Activated T-cell treated with anti-CD3 and anti-CD28 coated beads, Interleukin-2, amount 50 U/mL, for 48 hours (primary cell): ENCODE measurements at places on chromosomes 1 and 21.

DNA sequence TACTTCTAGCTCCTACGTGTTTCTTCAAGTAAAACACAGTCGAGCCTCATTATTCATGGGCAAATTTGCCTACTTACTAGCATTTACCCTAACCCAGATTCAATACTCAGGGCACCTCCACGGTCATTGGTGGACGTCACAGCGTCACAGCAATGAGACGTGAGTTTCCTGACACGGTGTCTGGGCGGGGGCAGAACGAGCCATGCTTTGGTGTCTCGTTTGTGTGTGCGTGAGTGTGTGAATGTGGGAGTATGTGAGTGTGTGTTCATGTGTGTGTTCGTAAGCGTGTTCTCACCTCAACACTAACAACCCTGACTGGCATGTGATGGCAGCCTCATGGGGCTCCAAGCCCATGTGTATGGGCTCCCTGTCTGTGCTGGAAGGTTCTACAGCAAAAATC is 17.5 kb upstream of the COL18A1 start:
- no peak for DNase-seq

DNA sequence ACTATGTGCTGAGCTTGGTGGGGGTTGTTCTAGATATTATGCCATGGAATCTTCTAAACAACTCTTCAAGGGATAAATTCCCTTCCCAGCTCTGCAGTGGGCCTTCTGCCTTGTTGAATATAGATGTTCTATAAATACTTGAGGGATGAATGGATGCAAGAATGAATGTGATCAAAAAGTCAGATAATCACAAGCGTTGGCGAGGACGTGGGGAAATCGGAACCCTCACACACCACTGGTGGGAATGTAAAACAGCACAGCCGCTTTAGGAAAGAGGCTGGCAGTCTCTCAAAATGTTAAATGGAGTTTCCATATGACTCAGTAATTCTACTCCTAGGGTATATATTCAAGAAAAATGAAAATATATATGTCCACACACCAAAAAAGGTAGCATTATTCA is 19.0 kb downstream of the SDC3 start:
- no peak for DNase-seq

DNA sequence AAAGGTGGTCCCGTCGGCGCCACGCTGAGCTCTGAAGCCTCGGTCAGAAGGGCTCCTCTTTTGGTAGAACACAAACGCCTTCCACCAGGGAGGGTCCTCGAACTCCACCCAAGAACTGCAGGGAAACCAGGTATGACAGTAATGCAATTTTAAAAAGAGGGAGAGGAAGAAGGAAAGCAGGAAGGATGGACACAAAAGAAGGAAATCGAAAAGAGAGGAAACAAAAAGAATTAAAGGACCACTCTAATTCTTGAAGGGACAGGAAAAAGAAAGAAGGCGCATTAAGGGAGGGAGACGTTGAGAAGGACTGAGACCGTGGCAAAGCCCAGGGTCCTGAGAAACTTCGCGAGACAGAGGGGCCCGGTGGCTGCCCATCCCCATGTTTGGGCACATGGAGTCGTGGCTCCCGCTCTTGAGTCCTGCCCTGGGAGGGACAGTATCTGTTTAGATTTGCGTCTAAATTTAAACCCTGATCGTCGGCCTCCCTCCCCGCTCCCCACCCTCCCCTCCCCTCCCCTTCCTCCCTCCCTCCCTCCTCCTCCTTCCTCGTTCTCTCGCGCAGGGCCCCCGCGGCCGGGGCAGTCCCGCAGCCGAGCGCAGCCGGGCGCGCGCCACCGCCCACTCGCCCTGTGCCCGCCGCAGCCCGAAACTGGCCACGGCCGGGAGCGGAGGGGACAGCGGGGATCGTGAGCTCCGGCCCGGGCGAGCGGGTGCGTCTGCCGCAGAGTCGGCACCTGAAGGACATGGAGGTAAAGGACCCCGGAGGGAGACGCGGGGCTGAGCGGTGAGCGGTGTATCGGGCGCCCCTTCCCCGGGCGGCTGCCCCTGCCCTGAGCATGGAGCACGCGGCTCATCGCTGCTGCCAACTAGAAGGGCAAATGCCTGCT is at the start of gene RCSD1:
Gene RCSD1, plus strand, starts transcription at position 552 of the 887 bp plus-strand sequence. Its CDS starts 192 bp downstream, at position 744.
- peak; percentile 81 for DNase-seq

GRCh38 chr1:1062348-1063163 is 11.6 kb downstream of the RNF223 start:
- DNase-seq, result no peak

GRCh38 chr1:99680270-99680669 is 34.4 kb downstream of the PALMD start:
- no peak for DNase-seq

DNA sequence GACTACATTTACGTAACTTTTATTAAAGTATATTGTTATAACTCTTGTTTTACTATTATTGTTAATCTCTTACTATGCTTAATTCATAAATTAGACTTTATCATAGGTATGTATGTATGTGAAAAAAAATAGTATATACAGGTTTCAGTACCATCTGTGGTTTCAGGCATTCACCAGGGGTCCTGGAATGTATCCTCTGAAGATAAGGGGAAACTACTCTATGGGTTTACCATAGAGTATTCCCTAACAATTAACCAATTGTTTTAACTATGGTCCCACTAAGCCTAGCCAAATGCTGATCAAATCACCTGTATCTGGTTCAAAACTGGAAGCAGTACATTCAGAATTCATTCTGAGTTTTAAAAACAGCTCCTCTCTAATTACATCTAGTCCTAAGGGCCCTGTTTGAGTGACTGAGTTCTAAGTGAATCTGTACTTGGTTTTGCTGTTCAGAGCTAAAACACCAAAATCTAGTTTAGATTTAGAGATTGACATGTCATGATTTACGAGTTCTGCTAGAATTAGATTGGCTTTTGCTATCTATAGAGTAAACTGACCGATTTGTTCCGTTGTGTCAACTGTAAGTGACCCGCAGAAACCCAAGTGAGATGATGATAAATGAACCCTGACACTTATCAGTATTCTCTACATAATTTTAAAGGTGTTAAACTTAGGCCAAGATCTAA is 93.5 kb upstream of the GNG4 start:
- no peak for DNase-seq

DNA sequence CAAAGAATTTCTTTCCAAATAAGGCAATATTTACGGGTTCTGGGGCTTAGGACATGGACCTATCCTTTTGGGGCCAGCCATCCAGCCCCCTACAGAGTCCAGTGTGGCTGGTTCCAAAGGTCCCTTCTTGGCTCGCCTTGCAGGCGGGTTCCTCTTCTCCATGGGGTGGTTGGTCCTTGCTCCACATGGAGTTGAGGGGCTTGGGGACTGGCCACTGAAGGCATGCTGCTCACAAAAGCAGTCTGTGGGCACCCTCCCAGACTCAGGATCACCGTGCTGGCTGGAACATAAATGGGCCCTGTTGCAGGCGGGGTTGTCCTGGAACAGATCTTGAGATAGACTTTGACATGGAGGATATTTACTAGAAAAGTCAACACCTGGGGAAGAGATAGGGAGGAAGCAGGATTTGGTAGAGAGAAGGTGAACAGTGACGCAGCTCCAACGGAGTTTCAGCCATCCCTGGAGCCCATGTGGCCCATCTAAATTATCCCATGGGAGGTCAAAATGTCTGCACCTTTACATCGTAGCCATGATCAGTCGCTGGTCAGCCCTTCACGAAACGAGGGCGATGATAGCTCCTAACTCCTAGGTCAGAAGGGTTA is 39.1 kb upstream of the LRP8 start:
- DNase-seq, result peak; percentile 13

- DNase-seq, result no peak
These were observed 94.2 kb downstream of the PLXNA2 start for GRCh38 chr1:208149776-208150514.

DNA sequence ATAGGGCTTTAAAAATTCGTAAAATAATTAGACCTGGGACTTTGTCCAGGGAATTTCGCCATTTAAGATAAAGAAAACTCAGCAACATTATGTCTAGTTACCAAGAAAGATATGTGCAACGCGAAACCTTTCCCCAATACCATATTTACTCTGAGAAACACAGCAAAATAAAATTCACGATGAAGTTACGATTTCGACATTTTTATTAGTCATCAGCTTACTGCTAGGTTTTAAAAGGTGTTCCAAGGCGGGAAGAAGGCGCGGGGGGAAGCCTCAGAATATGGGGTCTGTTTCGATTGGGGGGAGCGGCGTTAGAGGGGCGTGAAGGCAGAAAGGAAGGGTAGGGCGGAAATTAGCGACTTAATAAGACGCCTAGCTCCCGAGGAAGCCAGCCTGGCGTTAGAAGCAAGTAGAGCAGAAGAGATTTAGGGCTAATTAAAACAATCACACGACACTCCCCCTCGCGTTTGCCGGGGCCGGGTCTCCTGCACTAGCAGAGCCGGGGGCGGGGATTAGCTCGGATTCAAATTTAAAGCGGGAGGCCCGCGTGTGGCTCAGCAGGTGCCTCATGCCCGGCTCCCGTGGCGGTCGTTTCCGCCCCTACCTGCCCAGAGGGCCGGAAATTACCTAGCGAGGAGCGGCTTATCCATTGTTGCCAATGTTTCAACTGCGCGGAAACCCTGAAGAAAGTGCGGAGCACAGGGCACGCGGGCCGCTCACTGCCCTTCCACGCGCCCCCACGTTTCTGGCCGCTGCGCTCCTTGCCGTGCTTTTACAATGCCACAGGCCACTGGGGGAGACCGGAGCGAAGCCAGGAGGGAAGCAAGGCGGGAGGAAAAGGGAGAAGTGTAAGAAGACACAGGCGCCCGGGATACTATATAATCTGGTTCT is 795 bp upstream of the POU2F1 start:
- DNase-seq, result peak; percentile 93

- no peak for DNase-seq
These were observed 101.7 kb downstream of the ESRRG start for GRCh38 chr1:216621536-216621935.
